Left lung (tissue), 14 donors: ENCODE measurements at places on chromosomes 16 and 17. TPM values are rescaled to one million over a fixed set of nuclear protein-coding genes. Genes with fewer than 3 reads are reported as not detected.
A peak's percentile ranks its signal among the peaks of the same experiment; 100 is the strongest.

DNA sequence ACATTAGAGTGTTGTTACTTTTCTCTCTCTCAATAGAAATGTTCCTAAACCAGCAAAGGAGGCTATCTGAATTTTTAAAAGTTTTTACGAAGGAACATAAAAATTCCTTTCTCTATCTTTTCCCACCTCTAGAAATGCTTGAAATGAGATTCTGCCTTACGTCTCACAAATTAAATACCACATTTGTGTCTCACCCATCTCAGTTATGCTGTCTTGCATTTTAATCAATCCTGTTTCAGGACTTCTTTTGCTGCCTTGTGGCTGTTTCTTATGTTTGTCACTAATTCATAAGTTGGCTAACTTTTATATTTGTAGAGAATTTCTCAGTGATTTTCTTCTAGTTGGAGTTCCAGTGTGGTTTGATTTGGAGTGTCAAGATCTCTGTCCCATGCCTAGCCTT, 3.5 kb downstream of the OMG start:
- no peak for DNase-seq

- no peak for DNase-seq
Observed at GRCh38 chr16:64138621-64139020, 983.2 kb downstream of the CDH11 start.

- DNase-seq: no peak
Observed at GRCh38 chr17:19670908-19671307, 22.4 kb downstream of the ALDH3A2 start.

DNA sequence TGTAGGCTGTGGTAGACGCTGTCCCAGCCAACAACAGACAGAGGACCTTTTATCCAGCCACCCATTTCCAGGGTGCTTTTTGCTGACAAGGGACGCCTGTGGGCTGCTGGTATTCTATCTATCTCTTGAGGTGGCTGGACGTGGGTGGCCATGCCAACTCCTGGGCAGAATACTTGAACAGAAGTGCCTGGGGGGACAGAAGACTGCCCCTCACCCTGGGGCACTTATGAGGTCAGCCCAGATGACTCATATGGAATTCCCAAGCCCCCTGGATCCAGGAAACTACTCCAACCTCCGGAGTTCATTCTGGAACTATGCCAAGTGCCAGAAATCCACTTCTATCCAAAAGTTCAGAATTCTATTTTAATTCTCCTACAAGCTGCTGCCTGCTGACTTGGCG, 61.3 kb downstream of the CDRT4 start:
- no peak for DNase-seq

GRCh38 chr16:63806794-63807506, 1314.9 kb downstream of the CDH11 start:
- DNase-seq: no peak

- DNase-seq: no peak
Observed at GRCh38 chr16:14528306-14528705, 101.8 kb downstream of the PARN start.

DNA sequence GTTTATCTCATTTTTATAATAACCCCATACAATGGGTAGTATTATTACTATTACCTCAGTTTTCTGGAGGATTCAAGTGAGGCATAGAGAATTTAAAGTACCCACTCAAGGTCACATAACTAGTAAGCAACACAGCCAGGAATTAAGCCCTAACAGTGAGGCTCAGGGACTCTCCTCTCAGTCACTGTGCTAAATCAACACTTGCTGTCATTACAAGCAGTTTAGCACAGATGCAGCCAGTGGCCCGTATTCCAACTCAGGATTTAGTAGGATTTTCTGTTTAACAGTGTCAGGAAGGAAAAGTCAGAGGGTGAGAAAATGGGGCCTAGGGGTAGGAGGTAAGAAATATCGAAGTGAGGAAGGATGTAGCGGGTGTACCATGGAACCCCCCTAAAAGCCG, 536.9 kb downstream of the TMEM114 start:
- DNase-seq: no peak

- DNase-seq: no peak
Observed at GRCh38 chr16:67709050-67709449, 10.1 kb downstream of the GFOD2 start.

DNA sequence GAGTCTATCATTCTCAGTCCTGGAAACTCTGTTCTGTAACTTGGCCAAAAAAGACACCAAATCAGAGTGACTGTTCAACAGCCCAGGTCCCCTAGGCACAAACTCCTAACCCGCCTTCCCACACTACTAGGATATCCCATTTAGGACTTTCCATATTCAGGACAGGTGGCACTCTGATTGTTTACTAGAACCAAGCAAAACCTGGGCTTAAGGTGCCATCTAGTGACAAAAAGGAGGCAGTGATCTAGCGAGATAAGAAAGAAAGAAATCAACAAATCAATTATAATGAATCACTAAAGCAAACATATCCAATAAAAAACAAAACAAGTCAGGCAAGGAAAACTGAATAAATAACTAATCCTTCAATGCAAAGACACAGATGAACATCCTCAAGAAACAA, 203.9 kb downstream of the CEP112 start:
- no peak for DNase-seq

DNA sequence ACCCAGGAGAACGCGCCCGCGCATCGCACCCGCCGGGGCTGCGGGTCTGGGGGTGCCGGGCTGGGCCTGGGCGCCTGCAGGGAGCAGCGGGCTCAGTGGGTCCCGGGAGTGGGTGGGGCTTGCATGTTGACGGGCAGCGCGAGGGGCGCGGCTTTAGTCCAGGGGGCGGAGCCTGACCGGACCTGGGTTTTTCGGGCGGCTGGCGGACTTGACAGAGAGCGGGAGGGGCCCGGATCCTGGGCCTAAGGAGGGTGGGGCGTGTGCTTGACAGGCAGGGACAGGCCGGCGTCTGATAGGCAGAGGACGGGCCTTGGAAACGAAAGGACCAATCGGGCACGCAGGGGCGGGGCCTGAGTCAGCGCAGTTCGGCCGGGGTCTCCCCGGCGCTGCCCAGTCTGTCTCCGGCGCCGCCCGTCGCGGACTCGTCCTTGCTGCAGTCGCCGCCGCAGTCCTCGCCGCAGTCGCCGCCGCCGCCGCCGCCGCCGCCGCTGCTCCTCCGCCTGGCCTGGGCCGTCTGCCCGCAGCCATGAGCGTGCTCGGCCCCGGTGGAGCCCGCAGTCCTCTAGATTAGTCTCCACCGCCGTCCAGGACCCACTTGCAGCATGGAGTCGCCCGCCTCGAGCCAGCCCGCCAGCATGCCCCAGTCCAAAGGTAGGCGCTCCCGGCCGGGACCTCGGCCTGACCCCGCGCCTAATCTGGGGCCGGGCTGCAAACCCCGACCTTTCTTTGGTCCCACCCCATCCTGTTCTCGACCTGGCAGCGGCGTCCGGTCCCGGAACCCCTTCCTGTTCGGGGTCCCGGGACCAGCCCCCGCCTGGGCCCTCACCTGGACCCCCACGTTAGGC, at the start of gene MAP2K3:
TSS of gene MAP2K3 (plus strand) at position 393 of the 845 bp plus-strand sequence. CDS start at position 603, 210 bp downstream.
- DNase-seq: peak; percentile 99

DNA sequence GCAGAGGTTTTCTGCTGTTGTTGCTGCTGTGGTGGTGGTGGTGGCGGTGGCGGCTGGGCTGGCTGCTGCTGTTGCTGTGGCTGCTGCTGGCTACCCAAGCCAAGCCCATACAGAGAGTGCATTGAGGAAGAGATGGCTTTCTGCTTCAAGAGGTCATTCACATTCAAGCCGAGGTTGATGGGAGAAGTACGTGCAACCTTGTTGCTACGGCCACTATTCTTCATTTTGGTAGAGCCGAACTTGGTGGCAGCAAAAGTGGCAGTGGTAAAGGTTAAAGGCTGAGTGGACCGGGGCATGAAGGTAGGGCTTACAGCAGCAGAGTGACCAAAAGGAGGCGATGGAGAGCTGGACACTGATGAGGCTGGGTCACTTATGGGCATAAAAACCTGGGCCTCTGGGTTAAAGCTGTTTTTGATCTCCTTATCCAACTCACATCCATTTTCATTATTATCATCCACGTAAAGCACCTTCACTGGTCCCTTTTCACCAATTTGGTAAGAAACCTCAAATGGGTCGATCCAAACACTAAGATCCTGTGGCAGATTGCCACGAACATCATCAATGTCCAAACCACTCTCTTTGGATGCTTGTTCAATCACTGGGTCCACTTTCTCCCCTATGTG, 2.8 kb downstream of the TOB1 start:
- DNase-seq: peak; percentile 58

DNA sequence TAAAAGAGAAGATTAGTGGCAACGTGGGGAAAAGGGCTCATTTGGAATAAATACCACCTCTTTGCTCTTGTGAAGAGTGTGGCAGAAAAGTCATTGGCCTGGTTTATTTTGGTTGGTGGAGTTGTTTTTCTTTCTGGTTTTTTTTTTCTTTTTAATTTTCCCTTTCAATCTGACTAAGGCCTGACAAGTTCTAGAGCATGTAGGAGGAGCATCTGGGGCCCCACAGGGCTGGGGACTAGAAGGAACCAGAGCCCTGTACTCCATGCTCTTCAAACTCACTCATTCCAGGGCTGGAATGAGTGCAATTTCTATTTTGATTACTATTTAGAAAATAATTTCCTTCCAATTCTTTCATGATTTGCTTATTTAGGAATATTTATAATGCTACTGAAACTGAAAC, 13.3 kb downstream of the IRX5 start:
- DNase-seq: no peak

DNA sequence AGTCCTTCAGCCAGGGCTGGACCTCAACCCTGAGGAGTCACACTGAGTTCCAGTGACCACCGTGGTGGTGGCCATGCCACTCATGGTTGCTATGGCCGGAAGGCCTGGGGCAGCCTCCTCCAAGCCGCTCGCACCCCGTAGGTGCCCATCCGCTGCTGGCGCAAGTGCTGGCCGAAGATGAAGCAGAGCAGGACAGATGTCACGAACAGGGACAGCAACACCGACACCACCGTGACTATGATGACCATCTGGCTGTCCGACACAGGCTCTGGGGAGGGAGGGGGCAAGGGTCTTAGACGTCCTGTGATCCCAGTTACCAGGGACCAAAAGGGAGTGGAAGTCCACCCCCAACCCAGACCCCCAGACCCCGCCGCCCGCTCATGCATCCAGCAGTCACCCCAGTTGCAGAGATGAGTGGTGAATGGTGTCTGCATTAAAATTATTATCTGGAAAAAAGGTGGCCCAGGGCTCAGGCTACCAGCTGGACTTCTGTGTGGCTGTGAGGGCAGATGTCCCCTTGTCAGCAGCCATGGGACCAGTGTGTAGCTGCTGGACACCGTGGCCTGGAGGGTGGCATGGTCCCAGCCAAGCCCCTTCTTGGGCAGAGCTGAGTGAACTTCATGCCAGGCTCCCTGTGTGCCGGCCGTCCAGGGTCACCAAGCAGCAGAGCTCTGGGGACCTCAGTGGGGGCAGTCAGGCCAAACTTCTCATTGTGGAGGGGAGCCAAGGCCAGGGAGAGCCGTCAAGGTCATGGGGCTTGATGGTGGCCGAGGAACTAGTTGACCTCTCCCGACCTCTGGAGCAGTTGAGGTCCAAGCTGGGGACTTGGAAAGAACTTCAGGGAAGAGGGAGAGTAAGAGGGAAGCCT, 4.7 kb downstream of the PRR29 start:
- DNase-seq: no peak

GRCh38 chr17:49216953-49217650, 6.6 kb downstream of the ABI3 start:
- DNase-seq: peak; percentile 76

DNA sequence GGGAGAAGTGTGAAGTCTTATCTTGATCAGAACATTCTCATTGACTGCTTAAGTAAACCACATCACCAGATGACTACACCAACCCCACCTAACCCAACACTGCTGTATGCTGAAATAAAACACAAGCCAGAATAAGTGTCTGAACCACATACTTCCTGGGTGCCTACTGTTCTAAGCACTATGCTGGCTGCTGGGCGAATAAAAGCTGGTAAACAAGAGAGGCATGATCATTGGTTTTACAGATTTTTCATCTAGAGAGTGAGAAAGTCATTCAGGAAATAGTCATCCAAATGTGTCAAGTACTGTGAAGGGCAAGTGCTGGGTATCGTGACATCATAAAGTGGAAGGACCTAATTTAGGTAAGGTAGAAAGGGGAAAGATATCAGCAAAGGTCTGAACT, 199.0 kb upstream of the SOX9 start:
- DNase-seq: no peak

- peak; percentile 87 for DNase-seq
Observed at GRCh38 chr17:77254951-77255825, 114.4 kb downstream of the SEC14L1 start.

GRCh38 chr17:71430281-71430680, 690.5 kb upstream of the SOX9 start:
- DNase-seq: no peak

DNA sequence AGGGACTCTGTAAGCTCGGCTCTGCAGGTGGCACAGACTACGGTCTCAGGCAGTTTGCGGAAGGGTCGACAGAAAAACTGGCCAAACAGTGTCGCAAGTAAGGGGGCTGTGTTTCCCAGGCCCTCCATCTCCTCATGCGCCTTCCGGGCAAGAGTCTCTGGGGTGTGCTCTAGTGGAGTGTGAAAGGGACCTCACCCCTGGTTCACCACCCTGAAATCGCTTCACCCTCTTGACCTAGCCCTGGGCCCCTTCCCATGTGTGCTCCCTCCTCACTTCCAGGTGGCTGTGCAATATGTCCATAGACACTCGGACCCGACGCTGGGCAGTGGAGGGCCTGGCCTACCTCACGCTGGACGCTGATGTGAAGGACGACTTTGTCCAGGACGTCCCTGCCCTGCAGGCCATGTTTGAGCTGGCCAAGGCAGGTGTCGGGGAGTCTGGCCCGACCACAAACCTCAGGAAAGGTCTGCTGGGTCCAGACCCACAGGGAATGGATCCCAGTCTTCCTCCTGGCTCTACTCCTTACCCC, 22.3 kb downstream of the UNC45B start:
- DNase-seq: no peak

- peak; percentile 92 for DNase-seq
Observed at GRCh38 chr16:56617212-56618085, 8.1 kb upstream of the MT1E start.

GRCh38 chr17:69431835-69432234, 17.3 kb downstream of the MAP2K6 start:
- DNase-seq: no peak

Gene RPA1
- polyA plus RNA-seq: 133 TPM

Gene TOX3
- 5.2 TPM for polyA plus RNA-seq

Gene PHF23
- polyA plus RNA-seq: 51.2 TPM

Gene PMFBP1
- 6.5 TPM for polyA plus RNA-seq

Gene FBXO39
- 0.31 TPM for polyA plus RNA-seq

Gene HBZ
- polyA plus RNA-seq: 4.9 TPM
